NCI-H524 (cell line): ENCODE measurements at places on chromosomes 6 and 20.

DNA sequence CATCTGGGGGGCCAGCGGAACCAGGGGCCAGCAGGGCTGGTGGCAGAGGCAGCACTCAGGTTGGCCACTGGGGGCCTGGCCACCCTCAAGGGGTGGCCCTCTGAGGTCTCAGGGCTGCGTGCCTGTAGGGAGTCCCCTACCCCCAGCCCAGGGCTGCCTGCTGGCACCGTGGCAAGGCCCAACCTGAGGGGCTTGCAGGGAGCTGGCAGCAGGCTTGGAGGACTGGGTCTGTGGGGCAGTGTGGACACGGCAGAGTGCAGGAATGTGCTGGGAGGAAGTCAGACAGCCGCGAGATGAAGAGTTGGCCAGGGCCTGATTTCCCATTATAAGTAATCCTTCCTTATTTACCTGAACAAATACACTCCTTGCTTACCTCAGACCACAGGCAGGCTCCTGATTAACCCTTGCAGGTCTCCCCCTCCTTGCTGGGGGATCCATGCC, at the start of gene SPDEF:
SPDEF (minus strand) TSS at position 299 of the 441 bp plus-strand sequence. CDS start 11,874 bp downstream, outside the sequence.
- DNase-seq: no peak

DNA sequence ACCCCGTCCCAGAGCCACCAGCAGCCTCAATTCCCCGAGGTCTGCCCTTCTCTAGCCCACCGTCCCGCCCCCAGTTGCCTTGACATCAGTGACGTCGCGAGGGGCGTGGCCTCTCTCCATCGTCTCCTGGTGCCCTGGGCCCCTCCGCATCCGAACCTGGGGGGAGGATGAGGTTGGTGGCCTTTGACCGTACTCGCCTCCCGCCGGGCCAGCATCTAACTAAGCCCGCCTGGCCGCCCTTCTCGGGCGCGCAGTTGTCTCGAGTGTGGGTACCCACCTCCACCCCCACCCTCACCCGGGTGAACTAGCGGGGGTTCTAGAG, 5.5 kb upstream of the ARMC12 start:
- peak; percentile 66 for DNase-seq

DNA sequence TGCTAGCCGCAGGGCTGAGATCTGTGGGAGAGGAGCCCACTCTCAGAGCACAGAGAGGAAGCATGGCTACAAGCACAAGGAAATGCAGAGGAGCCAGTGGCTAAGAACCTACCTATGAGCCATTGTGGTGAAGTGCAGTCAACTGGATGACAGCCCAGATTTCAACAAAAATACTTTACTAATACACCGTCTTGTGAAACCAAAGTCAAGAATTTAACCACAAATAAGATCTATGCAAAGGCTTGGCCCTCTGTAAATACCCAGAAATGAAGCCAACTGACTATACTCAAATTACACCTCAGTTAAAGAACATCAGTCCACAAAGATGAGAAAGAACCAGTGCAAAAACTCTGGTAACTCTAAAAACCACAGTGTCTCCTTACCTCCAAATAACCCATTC, 40.1 kb upstream of the PTCHD4 start:
- DNase-seq: no peak

DNA sequence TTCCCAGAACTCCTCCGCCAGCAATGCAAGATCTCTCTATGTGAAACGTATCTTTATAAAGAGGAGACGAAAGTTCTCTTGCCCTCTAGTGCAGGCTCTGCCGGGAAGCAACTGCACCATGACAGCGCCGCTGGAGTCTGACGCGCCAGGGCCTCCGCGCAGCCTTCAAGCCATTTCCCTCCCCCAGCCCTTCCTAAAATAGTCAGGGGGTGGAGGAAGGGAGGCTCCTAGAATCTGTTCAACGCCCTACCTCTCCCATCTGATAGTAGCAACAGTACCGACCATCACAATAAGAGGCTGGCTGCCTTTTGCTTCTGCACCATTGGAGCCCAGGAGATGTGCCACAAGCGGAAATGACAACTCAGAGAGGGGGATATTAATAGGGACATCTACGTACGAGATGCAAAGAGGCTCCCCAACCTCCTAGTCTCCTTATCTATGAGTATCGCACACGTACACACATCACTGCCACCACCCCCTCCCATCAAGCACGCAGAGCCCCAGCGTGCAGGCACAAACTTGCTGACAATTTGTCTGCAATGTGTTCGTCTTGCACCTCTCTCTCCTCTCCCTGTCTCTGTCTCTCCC, 1.0 kb downstream of the SYNE1 start:
- peak; percentile 57 for DNase-seq

DNA sequence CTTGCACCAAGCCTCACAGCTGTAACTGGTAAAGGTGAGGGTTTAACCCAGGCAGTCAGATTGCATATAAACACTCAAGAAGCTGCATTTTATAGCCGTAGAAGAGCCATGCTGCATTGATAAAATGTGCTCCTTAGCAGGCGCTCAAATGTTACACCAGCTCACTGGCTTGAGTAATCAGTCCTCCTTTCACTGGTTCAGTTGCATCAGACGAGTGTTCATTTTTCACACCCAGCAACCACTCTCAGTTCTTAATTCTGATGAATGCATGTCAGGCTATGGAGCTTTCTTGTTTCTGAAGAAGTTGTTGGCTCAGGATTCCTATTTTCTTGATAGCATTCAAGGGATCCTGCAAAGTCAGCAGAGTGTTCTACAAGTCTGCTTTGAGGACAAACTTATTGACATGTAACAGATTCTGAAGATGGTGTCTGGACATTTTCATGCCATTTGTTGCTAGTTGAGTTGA, 198.3 kb downstream of the PLCB1 start:
- no peak for DNase-seq

DNA sequence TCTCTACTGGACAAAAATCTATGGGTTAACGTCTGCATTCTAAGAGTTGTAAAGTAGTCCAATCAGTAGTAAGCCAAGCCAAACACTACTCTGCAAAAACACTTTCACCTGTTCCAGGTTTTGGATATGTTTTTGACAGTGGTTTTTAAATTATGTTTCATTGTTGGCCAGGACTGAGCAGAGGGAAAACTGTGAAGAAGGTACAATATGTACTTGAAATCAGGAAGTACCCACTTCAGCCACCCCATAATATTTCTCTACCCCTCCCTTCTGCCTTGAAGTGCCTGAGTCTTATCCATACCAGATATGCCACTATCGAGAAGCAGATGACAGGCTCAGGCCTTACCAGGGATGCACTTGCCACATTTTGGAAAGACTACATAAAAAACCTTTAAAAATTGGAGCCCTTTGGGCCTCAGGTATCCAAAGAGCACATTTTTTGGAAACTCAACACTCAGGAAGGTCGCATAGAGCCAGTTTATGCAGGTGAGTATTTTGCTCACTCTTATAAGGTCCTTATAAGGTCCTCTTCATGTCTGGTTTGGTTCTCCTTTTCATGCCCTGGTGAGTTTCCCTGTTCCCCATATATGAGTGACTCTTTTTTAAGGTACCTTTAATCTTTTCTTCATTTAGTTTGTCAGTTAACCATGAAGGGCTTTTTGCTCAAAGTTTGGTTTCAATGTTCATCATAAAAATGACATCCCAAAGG, 859.3 kb upstream of the FLRT3 start:
- peak; percentile 50 for DNase-seq

DNA sequence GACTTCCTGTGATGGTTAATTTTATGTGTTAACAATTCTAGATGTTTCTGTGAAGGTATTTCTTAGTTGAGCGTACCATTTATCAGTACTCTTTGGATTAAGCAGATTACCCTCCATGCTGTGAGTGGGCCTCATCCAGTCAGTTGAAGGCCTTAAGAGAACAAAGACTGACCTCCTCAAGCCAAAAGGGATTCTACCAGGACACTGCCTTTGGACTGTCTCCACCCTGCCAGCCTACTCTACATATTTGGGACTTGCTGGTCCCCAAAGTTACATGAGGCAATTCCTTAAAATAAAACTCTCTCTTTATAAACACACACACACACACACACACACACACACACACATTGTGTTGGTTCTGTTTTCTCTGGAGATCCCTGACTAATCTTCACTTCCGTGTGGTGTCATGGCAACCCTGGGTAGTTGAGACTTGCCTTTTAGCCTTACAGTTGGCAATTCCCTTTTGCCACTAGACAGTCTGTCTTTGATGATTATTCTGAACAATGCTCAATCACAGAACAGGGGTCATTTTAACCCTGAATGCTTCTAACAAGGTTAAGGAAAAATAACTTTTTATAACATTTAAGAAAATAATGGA, 32.2 kb downstream of the MRAP2 start:
- no peak for DNase-seq

DNA sequence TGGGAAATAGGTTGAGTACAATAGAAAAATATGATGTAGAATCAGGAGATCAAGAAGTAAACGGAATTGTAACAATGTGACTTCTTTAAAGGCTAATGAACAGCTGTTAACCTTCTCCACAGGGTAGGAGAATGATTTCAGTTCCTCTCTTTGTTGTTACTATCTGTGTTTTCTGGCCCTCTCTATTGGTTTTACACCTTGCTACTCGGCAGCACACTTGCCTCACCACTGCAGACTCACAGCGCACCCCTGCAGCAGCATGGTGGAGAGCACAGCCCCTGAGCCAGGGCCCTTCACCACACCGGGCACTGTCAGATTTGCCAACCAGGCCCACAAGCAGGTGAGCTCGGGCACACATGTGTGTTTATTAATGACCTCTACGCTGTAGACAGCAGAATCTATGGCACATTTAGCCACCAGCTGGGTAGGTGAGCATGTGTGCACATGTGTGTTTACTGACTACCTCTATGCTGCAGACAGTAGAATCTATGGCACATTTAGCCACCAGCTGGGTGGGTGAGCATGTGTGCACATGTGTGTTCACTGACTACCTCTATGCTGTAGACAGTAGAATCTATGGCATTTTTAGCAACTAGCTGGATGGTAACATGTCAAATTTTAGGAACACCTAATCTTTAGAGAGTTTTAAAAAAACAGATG, 16.8 kb downstream of the SFT2D1 start:
- no peak for DNase-seq

GRCh38 chr6:118669561-118669960, 18.2 kb upstream of the CEP85L start:
- DNase-seq: no peak

GRCh38 chr6:89411145-89412070, 665 bp downstream of the RRAGD start:
- DNase-seq: peak; percentile 56

- no peak for DNase-seq
Observed at GRCh38 chr6:22079783-22080182, 217.1 kb downstream of the PRL start.

DNA sequence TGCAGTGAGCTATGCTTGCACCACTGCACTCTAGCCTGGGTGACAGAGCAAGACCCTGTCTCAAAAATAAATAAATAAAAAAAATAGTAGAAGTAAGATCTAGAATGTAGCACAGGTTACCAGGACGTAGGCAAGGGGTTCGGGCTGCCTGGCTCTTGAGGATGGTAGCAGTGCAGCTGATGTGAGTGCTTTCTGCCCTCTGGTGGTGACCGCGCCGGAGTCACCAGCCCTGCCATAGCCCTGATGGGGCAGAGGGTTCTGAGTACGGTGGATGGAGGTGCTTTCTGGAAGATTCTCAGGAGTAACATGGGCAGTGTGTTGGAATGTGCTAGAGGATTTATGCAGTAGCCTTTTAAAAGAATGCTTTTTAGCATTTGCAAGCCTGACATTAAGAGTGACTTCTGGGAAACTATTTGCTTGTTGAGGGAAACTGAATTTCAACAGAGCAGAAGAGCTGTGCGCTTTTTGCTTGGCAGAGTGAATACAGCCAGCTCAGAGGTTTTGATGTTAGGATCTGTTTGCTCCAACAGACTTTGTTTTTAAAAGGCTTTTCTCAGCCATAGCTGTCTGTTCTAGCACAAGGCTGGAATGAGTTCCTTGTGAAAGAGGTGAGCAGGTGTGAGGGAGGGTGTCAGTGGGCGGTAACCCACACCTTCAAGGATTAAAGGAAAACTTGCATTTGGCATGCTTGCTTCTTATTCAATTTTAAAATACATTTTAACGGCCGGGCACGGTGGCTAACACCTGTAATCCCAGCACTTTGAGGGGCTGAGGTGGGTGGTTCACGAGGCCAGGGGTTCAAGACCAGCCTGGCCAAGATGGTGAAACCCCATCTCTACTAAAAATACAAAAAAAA, 65.9 kb downstream of the PTPN1 start:
- DNase-seq: peak; percentile 57

DNA sequence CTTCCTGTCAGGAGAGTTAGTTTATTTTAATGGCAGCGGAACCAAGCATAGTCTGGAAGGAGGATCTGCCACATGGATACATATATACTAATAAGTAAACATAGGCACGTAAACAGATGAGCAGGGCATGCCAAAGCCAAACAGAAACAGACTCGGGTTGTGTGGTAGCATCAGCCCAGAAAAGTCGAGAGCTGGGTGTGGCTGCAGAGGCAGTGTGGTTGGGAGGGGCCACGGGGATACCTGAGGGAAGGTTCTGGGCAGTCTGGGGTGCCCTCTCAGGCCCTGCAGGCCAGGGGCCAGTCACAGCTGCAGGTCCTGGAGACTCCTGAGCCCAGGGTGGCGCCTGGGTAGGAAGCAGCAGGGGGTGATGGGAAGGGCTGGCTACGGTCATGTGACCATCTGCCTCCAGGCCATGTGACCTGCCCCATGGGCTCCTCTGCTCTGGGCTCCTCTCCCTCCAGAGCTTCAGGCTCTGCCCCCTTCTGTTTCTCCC, 42.8 kb upstream of the MRPS10 start:
- peak; percentile 65 for DNase-seq

- DNase-seq: no peak
Observed at GRCh38 chr20:41087777-41088176, 49.6 kb upstream of the PLCG1 start.

DNA sequence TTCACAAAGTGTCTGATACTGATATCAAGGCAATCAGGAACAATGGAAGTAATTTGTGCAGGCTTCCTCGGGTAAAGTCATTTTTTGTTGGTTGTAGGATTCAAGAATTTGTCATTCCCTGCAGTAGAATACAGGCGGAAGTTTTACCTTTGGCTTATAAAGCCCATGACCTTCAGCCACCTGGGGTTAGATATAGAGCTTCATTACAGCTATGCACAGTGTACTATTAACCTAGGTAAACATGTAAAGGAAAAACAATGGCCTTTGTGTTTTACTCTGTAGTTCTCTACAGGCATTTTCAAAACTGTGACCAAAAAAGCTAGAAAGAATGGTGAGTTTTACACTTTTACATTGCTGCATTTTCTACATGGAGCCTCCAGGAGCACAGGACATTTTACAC, 114.9 kb downstream of the NRSN1 start:
- DNase-seq: no peak

GRCh38 chr6:149560736-149561135, 5.4 kb upstream of the GINM1 start:
- DNase-seq: peak; percentile 48
